ENCODE measurements at places on chromosomes 4 and X.

DNA sequence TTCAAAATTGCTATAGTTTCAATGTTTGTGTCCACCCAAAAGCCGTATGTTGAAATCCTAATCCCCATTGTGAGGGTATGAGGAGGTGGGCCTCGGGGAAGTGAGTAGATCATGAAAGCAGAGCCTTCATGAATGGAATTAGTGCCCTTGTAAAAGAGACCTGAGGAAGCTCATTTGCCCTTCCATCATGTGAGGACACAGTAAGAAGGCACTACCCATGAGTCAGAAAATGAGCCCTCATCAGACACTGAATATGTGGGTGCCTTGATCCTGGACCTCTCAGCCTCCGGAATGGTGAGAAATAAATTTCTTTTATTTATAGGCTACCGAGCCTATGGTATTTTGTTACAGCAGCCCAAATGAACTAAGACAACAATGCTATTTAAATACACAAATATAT, 57.7 kb upstream of the EFHC2 start:
- no peak for DNase-seq

DNA sequence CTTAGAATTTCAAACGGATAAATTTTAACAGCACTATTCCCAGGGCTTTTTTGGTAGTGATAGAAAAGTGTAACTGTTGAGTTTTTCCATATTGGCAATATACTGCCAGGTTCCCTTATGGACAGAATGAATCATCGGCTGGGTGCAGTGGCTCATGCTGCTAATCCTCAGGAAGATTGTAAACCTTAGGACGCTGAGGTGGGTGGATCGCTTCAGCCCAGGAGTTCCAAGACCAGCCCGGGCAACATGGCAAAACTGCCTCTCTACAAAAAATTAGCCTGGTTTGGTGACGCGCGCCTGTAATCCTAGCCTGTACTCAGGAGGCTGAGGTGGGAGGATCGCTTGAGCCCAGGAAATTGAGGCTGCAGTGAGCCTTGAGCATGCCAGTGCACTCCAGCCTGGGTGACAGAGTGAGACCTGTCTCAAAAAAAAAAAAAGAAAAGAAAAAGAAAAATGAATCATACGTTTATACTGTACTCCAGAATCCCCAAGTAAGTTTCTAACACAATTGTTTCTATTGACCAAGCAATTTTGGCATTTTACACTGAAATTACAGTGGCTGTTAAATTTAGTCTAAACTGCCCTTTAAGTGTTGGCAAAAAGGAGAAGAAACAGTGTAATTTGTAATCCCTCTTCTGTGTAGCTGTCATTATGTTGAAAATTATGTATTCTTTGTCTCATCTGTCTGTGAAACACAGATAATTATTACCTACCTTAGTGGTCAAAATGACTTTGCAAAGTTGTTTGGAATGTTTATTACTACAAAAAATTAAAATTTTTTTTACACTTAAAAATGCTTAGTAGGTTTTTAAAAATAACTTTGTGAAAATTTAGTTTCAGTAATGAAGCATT, 1.8 kb downstream of the SLC30A9 start:
- DNase-seq, result no peak

DNA sequence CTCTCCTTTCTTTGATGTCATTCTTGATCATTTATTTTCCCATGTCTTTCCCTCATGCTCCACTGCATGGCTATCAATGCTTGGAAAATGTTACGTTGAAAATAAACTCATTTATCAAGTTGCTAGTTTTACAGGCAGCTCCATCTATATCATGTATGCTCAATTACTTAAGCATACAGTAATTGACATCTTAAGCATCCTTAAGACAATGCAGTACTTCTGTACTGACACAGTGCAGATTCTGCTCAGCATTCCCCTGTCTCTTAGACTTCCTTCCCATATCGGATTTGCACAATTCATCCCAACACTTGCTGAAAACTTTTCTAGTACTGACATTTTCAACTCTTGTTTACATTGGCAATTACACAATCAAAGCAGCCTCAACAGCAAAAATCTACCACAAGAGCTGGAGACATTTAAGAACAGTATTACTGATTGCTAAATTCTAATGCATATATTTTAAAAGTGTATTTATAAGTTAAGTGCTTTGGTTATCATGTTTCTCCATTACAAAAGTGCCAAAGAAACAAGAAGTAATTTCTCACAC, 165.6 kb downstream of the ATP10D start:
- no peak for DNase-seq

DNA sequence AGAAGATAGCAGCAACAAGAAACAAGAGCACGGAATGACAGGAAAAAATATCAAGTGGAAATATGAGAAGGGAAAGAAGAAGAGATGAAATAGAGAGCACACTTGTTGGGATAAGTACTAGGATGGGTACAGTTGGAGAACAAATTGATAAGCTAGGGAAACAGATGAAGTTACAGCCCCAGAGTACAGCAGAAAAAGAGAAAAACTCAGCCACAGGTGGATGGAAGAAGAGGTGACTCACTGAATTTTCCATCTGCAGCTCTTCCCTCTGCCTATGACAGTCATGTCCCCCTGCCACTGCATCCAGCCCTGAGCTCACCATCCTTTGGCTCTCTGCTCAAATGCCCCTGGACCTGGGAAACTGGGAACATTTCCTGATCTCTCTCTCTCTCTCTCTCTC, 209.0 kb downstream of the BCOR start:
- no peak for DNase-seq

- peak; percentile 8 for DNase-seq
Observed at GRCh38 chrX:40570346-40571093, 10.2 kb upstream of the ATP6AP2 start.

- DNase-seq, result no peak
Observed at GRCh38 chrX:618761-619450, 11.7 kb upstream of the SHOX start.

DNA sequence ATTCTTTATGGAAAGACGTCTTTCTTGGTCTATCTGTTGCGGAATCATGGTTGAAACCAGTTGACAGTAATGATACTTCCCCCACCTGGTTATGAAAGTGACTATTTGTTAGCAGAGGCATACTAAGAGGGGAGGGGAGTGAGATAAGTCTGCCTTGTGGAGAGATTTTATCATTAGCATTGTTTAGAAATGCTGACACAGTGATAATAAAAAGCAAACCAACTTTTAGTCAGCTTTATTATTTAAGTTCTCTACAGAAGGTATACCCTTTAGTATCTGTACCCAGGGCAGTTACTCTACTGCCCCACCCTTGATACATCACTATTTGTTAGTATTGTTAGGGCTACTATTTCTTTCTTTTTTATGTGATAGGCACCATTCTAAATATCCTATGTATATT, 26.9 kb upstream of the IL1RAPL2 start:
- DNase-seq, result no peak

DNA sequence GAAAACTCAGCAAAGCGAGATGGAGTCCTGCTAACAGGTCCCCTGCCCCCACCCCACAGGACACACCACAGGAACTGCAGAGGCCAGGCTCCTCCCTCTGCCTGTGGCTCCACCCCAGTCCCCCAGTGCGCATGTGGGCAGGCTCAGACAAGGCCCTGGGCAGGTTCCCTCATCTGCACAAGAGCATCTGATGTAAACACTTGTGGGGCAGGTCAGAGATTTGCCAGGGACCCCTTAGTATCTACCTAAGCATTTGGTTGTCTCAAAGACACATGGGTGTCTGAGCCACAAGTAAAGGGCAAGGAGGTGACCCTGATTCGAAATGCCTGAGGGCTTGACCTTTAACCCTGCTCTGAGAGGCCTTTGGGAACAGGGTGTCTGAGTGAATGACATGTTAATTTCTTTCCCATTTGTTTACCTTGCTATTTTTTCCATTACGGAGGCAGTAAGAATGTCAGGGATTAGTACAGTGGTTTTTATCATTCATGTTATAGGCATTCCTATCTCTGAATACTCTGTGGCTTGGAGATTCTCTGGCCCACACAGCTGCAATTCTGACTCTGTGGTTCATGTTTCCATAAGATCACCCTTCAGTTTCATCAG, 85.3 kb downstream of the ZNF518B start:
- no peak for DNase-seq

- DNase-seq, result no peak
Observed at GRCh38 chr4:95432466-95432865, 116.3 kb downstream of the UNC5C start.

- DNase-seq, result no peak
Observed at GRCh38 chr4:146265950-146266490, 51.7 kb downstream of the REELD1 start.

- DNase-seq, result no peak
Observed at GRCh38 chr4:36348403-36348938, 67.1 kb downstream of the DTHD1 start.

Measured in CD4-positive, alpha-beta T cell treated with Interleukin-6 at 100 ng/mL for 8 hours (primary cell).